Activated CD8-positive, alpha-beta T cell treated with anti-CD3 and anti-CD28 coated beads, Interleukin-2, amount 10 ng/mL, durations not matched to agents 7 days and 5 days (primary cell): ENCODE measurements at places on chromosomes 11 and 22.
A peak's percentile ranks its signal among the peaks of the same experiment; 100 is the strongest.

GRCh38 chr11:59545179-59546020, 34.1 kb downstream of the OR4D9 start:
- DNase-seq: no peak
- no peaks in the 10 kb centered on the region for H3K36me3 ChIP-seq

- H3K4me3 ChIP-seq: no peak overlapping the region
- H3K36me3 ChIP-seq: peaks cover 4% of the 10 kb centered on the region
Observed at GRCh38 chr11:9752091-9752490, 88.2 kb downstream of the SWAP70 start.

DNA sequence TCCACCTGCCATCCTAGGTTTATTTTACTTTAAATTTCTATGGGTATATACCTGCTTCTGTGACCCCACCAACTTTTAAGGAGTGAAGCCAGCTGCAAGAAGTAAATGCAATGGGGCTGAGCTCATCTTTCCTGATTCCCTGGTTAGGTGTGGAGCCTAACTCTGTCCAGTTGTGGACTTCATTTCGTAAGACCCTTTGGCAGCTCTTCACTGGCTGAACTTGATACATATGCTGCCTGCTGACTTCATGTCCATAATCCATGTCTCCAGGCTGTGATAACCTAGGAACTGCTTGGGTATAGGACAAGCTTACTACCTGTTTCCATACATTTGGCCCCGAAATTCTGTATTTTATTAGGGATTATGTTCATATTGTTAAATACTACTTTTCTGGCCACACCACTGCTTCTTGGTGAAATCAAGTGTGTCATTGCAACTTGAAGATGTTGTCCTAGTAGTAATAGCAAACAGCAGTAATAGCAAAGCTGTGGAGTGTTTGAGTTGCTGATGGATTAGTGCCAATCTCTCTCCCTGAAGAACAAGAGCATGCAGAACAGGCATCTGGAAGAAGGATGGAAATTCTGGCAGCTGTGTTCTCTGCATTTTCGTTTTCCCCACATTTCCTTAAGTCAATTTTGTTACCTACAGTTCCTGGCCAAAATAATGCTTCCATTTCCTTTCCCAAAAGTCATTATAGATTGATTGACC, 31.2 kb downstream of the LDLRAD3 start:
- no peak overlapping the region for H3K4me3 ChIP-seq

- H3K27ac ChIP-seq: peak overlapping the region; percentile 6
- H3K4me3 ChIP-seq: no peak overlapping the region
- peaks cover 3% of the 10 kb centered on the region for H3K27me3 ChIP-seq
- no peaks in the 10 kb centered on the region for H3K36me3 ChIP-seq
- peak; percentile 26 for DNase-seq
Observed at GRCh38 chr11:11568651-11569229, 53.1 kb downstream of the GALNT18 start.

- no peaks in the 10 kb centered on the region for H3K4me1 ChIP-seq
- no peaks in the 10 kb centered on the region for H3K27me3 ChIP-seq
- no peak for DNase-seq
- H3K4me3 ChIP-seq: no peak overlapping the region
Observed at GRCh38 chr11:109853156-109853776, 239.9 kb upstream of the ZC3H12C start.

GRCh38 chr11:112310848-112311247, 50.2 kb upstream of the PLET1 start:
- H3K27me3 ChIP-seq: peaks cover 2% of the 10 kb centered on the region
- no peaks in the 10 kb centered on the region for H3K4me1 ChIP-seq
- no peak for DNase-seq
- H3K4me3 ChIP-seq: no peak overlapping the region
- H3K27ac ChIP-seq: no peak overlapping the region

DNA sequence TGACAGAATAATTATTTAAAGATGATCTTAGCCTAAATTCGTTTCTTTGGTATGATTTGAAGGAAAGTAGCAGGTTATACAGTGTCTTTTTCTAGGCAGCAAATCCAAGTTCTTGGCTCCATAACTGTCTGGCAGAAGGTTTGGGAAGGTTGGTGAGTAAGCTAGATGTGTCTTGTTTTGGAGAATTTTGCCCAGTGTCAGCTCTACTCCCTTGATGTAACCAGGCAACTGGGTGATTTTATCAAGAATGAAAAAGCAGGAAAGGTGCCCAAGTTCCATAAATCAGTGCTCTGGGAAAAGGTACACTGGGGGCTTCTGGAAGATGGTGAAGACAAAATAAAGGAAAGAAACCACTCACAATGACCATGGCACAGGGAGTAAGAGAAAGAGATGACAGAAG, 71.5 kb upstream of the USP47 start:
- H3K4me3 ChIP-seq: no peak overlapping the region
- H3K27me3 ChIP-seq: peaks cover 37% of the 10 kb centered on the region
- no peaks in the 10 kb centered on the region for H3K36me3 ChIP-seq
- no peaks in the 10 kb centered on the region for H3K4me1 ChIP-seq
- no peak overlapping the region for H3K27ac ChIP-seq
